ENCODE measurements at places on chromosomes 12 and 14.

DNA sequence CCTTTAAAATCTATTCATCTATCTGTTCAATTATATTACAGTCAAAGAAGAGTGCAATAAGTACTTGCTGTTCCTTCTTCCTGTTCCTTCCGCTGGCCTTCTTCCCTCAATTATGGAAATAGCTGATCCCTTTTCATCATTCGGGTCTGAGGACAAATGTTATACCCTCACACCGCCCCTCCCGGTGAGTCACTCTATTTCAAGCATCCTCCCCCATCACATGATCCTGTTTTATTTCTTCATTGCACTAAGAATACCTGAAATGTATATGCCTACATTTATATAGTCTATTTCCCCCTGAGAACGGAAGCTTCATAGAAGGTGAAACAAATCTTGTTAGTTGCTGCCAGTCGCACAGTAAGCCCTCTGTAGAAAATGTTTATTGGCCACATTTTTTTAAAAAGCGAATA is 2.5 kb downstream of the SLC38A1 start:
- DNase-seq: peak; percentile 59

DNA sequence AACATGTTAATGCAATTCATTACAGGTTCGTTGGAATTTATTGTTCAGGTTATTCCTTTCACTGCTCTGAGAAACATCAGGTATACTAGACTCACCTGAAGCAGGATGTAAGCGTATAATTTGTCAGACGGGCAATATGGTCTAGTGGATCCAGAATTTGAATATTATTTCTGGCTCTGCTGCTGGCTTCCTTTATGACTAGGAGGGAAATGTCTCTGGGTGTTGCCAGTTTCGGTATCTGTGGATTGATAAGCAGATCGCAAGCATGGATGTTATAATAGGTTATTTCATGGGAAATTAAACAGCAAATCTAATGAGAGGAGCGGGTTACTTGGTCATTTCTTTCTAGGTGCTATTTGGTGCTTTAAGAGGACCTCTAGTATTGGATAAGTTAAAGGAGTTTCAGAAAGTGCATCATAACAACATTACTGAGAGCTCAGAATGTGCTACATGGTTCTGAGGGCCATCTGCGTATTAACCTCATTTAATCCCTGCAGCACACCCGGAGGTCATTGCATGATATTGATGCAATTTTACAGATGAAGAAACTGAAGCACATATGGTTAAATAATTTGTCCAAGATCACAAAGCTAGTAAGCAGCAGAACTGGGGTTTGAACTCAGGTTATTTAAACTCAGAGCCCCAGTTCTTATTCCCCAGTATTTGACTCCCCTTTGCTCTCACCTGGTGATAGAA is 47.3 kb upstream of the BCAT1 start:
- no peak for DNase-seq

- no peak for DNase-seq
These were observed 179.0 kb upstream of the KRR1 start for GRCh38 chr12:75690296-75690955.

DNA sequence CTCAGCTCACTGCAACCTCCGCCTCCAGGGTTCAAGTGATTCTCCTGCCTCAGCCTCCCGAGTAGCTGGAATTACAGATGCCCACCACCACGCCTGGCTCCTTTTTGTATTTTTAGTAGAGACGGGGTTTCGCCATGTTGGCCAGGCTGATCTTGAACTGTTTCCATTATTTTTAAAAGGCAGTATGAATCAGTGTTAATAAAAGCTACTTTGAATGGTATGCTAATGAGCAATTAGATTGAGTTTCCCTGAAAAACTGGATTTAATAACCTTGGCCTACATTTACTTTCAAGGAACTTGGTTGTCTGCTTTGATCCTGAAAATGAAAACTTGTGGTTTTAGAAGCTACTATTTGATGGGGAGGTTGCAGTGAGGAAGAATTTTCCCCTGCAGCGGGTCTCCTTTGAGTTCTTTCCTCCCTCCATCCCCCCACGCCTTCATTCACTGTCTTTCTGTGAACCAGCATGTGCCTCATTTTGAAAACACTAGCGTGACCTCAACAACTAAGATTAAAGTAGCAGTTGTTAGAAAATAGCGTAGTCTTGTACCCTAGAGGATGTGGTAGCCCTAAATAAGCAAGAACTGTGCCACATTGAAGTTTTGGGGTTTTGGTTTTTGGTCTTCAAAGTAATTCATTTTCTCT is 17.8 kb upstream of the RPS6KA5 start:
- DNase-seq: peak; percentile 72

- no peak for DNase-seq
These were observed 102.5 kb downstream of the FGD4 start for GRCh38 chr12:32501835-32502333.

DNA sequence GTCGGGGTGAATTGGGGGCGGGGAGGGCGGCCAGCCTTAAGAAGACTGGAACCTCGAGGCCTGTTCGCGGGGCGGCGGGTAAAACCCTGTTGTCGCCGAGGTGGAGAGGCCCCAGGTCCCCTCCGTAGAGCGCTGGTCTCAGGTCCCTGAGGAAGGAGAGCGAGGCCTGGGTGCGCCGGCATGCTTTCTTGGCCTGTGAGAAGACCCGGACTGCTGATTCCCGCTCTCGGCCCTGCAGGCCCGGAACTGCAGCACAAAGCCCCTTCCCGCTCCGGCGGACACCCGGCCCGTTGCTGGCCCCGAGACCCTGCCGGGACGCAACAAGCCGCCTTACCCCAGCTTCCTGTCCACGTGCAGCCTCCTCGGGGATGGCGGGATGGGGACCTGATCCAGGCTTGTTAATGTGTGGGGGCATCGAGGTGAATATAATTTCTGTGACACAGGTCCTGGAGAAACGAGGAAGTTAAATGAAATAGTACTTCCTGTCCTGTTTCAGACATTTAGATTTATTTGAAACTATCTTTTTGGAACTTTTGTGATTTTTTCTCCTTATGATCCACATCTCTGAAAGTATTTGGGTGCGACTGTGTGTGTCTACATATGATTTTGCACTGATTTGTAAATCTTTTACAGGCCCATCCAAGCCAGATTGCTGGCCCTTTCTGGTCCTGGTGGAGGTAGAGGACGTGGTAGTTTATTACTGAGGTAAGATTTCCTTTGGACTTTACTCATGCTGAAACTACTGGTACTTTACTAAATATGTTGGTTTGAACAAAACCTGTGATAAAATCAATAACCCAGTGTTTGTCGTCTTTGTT is 600 bp downstream of the PNN start:
- peak; percentile 19 for DNase-seq

DNA sequence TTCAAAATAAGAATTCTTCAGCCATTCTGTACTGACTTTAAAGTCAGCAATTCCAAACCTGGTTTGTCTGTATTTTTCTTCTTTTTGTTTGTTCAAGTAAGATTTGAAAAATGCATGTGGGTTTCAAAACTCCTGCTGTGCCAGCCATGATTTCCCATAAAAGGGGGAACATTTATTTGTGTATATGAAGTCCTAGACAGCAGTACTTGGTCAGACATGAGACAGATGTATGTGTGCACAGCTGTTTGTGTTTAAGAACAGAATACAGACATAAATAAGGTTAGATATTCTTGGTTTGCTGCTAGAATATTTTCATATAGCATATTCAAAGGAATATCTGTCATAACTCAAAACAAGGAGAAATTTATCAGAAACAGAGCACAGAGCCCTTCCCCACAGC is 236.0 kb downstream of the ADAMTS20 start:
- DNase-seq: no peak

DNA sequence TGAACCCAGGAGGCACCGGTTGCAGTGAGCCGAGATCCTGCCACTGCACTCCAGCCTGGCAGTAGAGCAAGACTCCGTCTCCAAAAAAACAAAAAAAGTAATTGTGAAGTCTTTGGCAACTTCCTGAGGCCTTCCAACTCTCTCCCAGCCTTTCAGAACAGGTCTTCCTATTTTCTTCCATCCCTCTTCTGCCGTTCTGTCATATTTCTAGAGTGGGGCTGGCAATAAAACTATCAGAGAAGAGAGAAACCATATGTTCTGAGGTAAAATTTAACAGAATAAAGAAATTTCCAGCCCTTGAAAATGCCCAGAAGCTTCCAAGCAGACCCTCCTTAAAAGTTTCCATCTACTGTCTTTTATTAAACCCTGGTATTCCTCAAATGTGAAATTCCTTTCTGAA is 100.4 kb downstream of the HMGA2 start:
- no peak for DNase-seq

DNA sequence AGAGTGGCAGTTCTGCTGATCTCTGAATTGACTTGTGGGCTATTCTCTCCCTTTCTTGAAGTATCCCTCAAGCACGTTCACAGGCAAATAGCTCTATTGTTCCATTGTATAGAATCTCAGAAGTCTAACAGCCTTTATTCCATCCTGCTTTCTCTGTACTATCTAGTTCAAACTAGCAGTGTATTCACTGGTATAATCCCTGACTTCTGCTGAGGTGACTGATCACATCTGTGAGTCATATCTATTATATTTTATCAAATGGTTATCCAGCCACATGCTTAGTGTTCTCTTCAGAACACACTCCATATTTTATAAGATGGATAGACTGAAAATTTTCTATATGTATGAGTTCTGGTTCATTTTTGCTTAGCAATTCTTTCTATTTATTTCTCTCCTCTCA is 866.1 kb downstream of the C12orf50 start:
- no peak for DNase-seq

DNA sequence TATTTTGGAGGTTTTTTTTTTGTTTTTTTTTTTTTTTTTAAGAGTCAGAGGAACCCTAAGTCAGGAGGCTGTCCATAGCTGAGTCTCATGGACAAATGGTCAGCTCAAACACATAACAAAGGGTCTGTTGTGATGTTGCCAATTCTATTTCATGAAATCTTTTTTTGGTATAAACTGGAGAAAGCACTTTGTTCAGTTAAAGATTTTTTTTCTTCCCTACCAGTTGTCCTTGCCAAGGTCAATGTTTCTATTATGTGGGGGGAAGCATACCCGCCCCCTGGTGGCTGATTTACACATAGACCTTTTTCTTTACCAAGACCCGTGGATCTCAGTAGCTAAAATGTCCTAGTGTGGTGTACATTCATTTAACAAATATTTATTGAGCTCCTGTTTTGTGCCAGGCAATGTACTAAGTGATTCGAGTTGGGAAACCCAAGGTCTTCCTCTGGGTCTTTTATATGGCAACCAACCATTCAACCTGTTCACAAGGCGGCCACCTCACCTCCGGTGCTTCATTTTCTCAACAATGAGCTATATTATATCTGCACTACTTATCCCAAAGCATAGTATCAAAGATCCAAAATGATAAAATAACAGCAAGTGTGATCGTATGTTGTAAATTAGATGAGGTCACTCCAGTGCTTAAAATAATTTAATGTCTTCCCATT is 214.5 kb downstream of the PAH start:
- DNase-seq: no peak

GRCh38 chr14:56339855-56340701 is 221.9 kb downstream of the PELI2 start:
- DNase-seq: peak; percentile 26

DNA sequence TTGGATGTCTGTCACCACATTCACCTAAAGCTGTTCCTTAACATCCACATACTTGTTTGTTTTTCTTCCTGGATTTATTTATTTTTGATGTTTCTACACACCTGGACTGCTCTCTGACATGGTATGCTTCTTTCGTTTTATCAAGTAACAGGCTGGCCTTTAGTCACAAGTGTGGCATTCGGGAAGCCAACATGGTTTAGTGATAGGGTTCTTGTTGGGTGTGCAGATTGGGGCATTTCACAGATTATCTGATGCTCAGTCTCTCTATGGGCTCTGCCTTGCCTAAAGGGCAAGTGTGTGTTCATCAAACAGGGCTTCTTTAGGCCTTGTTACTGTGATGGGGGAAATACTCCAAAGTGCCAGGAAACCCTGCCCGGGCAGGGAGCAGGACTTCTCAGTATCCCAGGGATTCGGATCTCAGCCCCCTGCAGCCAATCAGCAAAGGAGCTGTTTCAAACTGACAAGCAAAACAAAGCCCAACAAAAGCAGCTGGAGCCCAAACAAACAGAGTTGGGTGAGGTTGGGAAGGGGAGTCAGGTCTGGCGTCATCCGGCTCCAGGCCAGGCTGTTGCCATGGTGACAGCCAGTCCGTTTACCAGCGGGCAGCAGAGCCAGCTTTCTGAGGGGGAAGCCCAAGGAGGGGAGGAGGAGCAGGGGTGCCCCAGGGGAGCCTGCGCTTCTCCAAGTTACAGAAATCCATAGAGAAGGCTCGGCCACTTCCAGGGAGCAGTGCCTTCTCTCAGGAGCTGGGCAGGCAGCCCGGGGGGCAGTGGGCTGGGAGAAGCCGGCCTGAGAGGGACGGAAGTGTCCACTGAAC is 31.9 kb downstream of the FOS start:
- no peak for DNase-seq

- DNase-seq: peak; percentile 88
These were observed 5.0 kb downstream of the PPTC7 start for GRCh38 chr12:110577864-110578693.

DNA sequence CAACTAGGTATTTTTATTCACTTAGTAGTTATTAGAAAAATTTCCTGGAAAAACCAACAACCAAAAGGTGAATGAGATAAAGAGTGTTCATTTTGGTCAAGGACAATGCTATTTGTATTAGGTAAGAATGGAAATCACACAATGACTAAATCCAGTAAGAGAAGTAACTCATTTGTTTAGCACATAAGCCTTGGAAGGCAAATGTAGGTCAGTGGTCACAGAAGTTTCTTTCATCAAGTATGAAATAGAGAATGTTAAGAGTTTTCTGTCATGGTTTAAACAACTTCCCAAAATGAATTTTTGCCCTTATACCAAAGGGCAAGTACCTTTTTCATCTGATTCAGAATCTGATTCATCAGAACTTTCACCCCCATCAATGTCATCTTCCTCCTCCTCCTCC is 101.7 kb downstream of the KIF21A start:
- no peak for DNase-seq

- DNase-seq: no peak
These were observed 1586.5 kb upstream of the SEL1L start for GRCh38 chr14:83120187-83120586.

DNA sequence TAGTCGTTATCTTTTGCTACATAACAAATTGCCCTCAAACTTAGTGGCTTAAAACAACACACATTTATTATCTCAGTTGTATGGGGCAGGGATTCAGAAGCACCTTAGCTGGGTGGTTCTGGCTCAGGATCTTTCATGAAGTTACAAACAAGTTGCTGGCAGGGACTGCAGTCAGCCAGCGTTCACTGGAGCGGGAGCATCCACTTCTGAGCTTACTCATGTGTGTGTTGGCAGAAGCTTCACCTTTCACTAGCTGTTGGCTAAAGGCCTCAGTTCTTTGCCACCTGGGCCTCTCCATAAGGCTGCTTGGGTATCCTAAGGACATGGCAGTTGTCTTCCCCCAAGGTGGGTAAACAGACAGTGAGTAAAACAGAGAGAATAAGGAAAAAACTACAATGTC is 365.7 kb downstream of the RPS29 start:
- DNase-seq: no peak

DNA sequence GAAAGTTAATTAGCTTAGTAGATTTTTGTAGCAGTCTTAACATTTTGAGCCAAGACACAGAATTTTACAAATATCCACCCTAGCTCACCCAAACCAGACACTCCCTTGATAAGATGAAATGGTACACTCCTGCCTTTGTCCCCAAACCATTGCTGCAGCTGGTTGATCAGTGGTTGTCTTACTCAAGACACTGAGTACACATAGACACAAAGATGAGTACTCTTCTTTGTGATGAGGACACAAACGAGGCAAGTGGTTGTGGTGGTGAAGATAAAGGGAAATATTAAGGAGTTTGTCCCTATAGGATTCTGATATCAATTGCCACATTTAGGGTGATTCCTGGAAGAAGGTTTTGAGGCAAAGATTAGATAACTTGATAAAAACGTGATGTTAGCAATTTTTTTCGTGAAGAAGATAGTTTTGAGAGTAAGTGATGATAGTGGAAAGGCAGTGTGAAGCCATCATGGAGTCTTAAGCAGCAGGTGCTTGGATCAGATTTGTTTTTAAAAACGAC is 21.4 kb upstream of the ATP2B1 start:
- no peak for DNase-seq
